ENCODE measurements at places on chromosomes 5 and 9.

DNA sequence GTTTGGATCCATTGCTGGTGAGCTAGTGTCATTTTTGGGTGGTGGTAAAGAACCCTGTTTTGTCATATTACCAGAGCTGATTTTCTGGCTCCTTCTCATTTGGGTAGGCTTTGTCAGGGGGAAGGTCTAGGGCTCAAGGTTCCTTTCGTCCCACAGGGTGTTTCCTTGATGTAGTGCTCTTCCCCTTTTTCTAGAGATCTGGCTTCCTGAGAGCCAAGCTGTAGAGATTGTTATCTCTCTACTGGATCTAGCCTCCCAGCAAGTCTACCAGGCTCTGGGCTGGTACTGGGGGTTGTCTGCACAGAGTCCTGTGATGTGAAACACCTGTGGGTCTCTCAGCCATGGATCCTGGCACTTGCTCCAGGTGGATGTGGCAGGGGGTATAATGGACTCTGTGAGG lies 145.9 kb downstream of the HINT1 start:
- no peak for DNase-seq

- DNase-seq, result no peak
Observed at GRCh38 chr9:83154087-83154736, 91.3 kb upstream of the RASEF start.

- DNase-seq, result no peak
Observed at GRCh38 chr5:158638396-158638795, 461.3 kb downstream of the EBF1 start.

- DNase-seq, result peak; percentile 8
Observed at GRCh38 chr9:8718121-8718725, 918.6 kb upstream of the DMAC1 start.

GRCh38 chr5:126544087-126544740 lies 50.8 kb downstream of the ALDH7A1 start:
- DNase-seq, result peak; percentile 30

DNA sequence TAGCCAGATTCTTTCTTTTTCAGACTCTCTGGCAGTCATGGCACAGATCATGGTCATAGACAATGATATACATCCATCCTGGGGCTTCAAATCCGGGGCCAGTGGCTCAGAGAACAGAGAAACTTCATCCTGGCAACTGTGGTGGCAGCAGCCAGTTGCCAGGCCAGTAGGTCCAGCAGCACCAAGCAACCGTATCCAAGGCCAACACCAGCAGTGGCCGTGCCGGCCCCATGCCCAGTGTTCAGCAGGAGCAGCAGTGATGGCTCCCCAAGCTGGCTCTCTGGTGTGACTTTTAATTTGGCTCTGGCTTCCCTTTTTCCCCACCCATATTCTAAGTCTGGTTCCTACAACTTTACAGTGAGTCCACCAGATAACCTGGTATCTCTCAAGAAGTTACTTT lies 300.5 kb downstream of the DEPDC1B start:
- no peak for DNase-seq

DNA sequence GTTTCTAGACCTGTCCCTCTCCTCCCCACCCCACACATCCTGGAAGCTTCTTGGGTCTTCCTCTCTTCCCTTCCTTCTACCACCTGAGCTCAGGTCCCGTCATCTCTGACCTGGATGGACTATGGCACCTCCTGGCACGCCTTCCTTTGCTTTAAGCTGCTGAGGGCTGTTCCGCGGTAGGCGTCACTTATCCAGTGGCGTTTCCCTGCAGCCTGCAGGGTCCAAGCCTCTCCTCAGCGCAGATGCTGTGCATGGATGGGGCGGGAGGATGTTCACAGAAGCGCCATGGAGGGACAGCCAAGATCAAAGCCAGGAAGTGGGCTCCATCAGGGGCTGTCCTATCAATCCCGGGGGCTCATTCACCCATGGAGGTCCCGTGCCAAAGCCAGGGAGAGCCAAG lies 23.8 kb upstream of the CNOT6 start:
- no peak for DNase-seq

DNA sequence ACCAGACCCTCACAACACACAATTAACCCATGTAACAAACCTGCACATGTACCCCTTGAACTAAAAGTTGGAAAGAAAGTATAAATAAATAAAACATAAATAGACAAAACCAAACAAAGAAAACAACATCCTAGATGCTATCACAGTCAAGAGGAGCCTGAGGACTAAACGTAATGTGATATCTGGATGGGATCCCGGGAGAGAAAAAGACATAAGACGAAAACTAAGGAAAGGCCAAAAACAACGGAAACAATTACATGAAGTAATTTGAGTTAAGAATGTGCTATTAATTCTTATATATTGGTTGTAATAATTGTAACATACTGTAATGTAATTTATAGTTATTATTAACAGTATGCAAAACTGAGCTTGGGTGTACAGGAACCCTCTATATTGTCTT lies 793.9 kb downstream of the SEMA5A start:
- no peak for DNase-seq

DNA sequence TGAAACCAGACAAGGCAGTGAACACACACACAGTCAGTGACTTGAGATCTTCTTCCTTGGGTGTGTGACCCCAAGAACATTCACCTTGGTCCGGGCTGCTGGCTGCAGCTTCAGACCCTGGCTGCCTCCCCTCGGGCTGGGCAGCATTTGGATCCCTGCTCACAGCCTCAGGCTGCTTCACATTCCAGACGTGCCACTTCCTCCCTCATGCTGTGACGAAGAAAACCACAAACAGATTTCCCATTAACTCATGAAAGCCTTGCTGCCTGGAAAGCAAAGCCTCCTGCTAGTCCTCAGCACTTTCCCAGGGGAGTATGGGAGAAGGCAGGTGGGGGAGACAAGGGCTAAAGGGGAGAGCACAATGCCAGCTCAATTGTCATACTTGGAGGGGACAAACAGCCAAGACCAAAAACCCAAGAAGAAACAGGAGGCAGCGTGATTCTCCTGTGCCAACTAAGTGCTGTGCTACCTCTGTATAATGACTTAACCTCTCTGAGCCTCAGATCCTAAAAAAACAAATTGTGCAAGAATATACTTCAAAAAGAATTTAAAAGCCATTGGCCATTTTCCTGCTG lies 594.6 kb upstream of the BRINP1 start:
- DNase-seq, result peak; percentile 85

DNA sequence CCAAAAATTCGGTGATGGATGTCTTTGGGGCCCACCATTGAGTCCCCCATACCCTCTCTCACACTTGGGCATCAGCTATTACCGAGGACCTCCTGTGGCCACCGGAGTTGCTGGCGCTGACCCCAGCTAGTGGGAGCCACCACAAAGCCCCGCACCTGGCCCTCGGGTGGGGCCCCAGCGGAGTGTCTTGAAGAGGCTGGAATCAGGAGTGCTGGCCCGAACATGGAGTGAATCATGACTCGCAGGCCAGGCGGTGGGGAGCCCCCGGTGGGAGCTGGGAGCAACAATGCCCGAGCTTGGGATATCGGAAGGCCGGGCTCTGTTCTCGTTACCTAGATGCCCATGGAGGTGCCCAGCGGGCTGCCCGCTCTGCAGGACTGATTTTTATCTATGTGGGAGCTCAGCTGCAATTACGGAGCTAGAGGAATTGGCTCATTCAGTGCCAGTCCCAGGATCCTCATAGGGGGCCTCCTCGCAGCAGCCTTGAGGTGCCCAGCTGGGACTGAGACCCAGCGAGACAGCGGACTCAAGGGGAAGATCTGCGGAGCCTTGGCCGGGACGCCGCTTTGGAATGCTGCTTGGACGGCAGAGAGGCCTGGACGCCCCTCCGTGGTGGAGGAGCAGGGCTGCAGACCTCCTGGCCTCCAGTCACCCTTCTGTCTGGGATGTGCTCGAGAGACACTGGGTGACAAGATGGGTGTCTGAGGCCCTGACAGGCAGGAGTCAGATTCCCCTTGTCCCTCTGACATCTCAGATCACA lies 70.8 kb downstream of the PSMB7 start:
- DNase-seq, result no peak

GRCh38 chr5:103434057-103434456 lies 128.5 kb downstream of the NUDT12 start:
- no peak for DNase-seq

GRCh38 chr9:4662989-4663792 lies 1.1 kb downstream of the PLPP6 start:
- DNase-seq, result no peak

- no peak for DNase-seq
Observed at GRCh38 chr5:29304545-29304944, 1888.9 kb upstream of the CDH6 start.

- no peak for DNase-seq
Observed at GRCh38 chr9:113395000-113395861, 5.9 kb downstream of the ALAD start.

- DNase-seq, result no peak
Observed at GRCh38 chr5:169004551-169004950, 296.4 kb downstream of the SLIT3 start.

GRCh38 chr5:64566310-64566916 lies 60.6 kb downstream of the RGS7BP start:
- no peak for DNase-seq

GRCh38 chr5:38932854-38933408 lies 87.1 kb downstream of the OSMR start:
- no peak for DNase-seq

DNA sequence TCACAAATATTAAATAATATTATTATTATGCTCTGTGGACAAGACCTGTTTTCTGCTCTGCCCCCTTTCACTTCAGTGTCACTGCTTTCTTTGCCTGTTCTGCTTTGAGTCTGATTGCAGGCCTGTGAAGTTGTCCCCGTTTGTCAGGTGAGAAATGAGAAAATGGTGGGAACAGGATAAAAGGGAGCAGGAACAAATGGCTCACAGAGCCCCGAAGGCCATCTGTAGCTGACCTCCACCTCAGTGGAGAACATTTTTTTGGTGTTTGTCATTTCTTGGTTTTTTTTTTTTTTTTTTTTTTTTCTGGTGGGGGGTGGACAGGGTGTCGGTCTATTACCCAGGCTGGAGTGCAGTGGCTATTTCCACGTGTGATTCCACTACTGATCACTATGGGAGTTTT lies 13.2 kb upstream of the S100Z start:
- no peak for DNase-seq

- DNase-seq, result no peak
Observed at GRCh38 chr5:136364307-136364706, 1.0 kb downstream of the TRPC7 start.

DNA sequence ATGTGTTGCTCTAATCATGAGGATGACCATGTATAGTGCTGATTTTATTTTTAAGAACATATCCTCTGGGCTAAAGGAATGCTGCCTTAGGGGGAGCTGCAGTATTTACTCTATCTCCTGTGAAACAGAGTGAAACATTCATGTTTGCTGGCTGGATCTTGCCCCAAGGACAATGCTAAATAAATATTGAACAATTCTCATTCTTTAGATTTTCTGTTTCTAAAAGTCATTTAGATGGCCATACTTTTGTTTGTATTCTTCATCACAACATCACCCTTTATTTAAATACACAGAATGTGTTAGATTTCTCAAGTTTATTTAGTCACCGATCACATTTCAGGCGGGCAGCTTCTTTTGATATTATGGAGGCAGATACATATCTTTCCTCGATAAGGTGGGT lies 103.3 kb downstream of the ARHGEF28 start:
- no peak for DNase-seq

GRCh38 chr9:78397045-78397444 lies 100.1 kb downstream of the PSAT1 start:
- no peak for DNase-seq

GRCh38 chr5:151240924-151241635 lies 11.9 kb upstream of the GM2A start:
- DNase-seq, result no peak

DNA sequence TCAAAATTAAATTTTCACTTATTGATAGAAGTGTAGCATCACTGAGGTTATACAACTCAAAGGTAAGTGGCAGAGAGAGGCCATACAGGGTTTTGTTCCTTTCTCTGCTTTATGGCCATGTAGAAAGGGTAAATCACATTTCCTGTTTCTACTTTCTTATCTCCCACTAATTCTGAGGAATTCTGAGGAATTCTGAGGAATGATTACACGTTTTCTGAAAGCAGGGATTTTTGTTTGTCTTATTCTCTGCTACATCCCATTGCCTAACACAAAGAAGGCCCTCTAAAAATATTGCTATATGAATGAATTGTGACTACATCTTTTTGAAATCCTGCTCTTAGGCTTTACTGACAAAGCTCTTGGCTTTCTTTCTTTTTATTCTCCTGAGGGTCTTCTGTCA lies 516.9 kb upstream of the ZNF608 start:
- DNase-seq, result no peak

GRCh38 chr5:44542470-44542869 lies 153.2 kb upstream of the FGF10 start:
- no peak for DNase-seq

DNA sequence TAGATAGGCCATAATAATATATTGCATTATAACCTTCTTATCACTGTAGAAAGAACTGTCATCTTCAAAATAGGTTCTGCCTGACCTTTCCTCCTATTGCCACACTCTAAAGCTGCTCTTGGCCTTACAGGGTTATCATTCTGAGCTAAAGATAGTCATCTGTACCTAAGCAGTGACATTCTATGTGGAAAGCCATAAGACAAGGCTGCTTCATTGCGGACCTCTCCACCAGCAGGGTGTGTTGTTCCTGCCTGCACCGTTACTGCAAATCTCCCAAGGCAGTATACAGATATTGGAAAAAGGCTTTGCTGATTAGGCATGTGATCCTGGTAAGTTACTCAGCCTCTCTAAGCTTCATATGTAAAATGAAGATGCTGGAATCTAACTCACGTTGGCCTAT lies 8.1 kb downstream of the ZNF622 start:
- no peak for DNase-seq

DNA sequence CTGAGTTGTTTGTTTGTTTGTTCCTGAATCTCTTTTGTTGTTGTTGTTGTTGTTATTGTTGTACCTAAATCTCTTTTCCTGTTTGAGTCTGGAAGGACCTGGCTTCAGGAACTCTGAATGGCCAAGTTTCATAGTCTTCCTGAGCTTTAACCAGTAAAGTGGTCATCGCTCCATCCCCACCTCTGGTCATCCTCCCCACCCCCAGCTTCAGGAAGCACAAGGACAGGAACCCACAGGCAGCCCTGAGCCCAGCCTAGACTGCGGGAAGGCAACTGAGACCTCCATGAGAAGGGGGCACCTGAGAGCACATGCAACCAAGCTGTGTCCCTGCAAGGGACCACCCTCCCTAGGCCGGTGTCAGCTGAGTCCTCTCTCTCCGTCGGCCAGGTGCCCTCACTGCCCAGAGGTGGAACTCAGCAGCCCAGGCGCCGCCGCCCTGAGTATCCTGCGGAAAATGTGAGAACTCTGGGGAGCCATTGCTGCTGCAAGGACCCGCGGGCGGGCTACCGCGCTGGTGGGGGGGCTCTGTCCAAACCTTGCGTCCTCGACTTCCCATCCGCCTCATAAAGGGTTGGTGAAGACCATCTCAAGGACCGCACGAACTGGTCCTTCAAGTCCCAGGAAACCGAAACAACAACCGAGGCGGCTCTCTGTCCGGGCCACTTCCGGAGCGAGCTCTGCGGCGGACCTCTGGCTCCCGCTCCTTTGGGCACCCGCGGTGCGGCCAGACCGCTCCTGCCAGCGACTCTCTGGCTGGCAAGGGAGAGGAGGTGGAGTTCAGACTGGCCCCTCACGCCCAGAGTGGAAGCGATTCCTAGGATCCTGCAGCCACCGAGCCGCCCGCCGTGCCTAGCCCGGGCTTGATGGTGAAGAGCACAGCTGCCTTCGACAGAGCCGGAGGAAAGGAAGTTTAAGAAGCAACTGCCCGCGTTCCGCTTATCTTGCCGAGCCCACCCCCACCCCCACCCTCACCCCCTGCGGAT lies 4.2 kb downstream of the BARX1 start:
- DNase-seq, result peak; percentile 64

GRCh38 chr5:1751026-1751863 lies 48.4 kb downstream of the MRPL36 start:
- DNase-seq, result no peak
